Stimulated activated naive CD4-positive, alpha-beta T cell (primary cell): ENCODE measurements at places on chromosomes 16 and 17.

- DNase-seq, result no peak
These were observed 18.9 kb downstream of the TMC5 start for GRCh38 chr16:19436540-19436939.

DNA sequence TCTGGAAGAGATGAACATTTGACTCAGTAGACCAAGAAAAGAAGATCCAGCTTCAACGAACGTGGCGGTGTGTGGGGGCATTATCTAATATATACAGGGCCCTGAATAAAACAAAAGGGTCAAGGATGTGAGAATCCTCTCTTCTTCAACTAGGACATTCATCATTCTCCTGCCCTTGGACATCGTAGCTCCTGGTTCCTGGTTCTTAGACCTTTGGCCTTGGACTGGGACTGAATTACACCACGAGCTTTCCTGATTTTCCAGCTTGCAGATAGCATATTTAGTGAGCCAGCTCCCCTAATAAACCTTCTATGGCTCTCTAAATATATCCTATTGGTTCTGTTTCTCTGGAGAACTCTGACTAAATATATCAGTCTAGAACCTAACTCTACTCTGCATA, 29.5 kb upstream of the HELZ start:
- DNase-seq, result no peak

GRCh38 chr17:68646626-68647526, 45.7 kb upstream of the FAM20A start:
- DNase-seq, result no peak

DNA sequence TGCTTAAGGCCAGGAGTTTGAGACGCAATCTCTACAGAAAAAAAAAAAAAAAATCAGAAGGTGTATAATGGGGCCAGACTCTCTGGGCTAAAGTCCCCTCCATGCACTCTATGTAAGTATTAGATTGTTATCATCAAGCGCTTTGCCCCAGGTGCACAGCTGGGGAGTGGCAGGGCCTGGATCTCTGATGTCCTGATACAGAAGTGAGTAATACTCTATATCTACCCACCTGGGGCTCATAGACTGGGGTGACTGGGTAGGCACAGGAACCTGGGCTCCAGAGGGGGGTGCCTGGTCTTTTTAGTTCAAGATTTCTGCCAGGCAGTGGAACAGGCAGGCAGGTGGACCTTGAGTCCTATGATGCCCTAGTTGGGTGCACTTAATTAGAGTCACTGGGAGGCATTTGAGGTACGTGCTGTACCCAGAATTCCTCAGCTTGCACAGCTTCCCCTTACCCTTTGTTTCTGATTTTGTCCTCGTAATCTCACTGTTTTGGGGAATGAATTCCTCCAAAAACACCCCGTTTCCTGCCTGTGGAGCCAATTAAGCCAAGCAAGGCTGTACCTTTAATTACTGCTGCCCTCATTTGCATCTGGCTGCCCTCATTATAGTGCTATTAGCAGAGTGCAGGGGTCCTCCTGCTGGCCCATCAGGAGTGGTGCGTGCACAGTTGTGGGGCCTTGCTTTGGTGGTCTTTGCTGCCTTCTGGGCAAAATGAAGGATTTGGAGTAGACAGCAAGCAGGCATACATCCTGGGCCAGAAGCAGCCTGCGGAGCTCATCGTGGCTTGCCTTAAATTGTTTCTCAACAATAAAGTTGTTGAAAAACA, 239.0 kb downstream of the SNX29 start:
- no peak for DNase-seq

DNA sequence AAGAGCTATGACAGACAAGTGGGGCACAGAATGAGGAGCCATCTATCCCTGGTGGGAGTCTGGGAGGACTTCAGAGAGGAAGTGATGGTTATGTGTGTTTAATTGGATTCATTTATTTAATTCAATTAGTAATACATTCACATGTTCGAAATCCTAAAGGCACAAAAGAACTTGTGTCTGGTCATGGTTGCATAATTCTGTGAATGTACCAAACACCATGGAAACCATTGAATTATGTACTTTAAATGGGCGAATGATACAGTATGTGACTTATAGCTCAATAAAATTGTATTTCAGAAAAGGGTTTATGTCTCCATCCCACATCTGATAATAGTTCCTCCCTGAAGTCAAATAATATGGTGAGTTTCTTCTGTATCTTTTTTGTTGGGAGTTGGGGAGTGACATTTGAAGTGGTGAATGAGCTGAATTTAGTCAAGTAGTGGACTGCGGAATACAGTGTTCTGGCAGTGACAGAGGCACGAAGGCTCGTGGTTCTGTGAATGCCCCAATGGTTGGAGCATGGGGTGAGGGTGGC, 19.8 kb upstream of the G6PC1 start:
- no peak for DNase-seq

- DNase-seq, result no peak
These were observed 7.9 kb downstream of the KLHDC4 start for GRCh38 chr16:87757841-87758426.
